Fibroblast of upper back skin (primary cell): ENCODE measurements at places on chromosomes 11 and 22.

- DNase-seq, result no peak
These were observed 31.1 kb downstream of the FAM83F start for GRCh38 chr22:40025856-40026255.

- DNase-seq, result no peak
These were observed 15.8 kb upstream of the TCF20 start for GRCh38 chr22:42286205-42286604.

DNA sequence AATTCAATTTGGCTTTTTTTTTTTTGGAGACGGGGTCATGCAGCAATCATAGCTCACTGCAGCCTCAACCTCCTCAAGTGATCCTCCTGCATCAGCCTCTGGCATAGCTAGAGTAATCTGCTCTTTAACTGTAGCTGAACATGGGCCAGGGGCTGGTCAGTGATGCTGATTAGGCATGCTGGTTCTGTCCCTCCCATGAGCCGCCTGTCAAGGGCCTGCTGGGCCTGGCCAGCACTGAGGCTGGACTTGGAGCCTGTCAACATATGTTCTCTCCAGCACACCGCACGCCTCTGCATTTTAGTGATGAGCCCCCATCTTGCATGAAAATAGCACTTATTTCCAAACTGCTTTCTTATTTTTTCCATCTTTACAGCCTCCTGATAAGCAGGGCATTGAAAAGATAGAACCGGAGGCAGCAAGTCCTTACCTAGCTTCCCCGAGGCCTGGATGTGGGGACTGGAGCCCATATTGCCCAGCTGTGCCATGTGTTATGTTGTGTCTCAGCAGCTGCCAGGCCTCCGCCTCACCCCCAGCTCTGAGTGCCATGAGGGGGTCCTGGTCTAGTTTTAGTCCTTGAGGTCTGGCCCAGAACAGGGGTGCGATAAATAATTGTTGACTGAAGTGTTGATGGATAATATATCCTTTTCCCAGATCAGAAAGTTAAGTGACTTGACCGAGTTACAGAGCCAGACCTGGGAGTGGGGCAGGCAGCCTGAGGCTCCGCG is 80.0 kb downstream of the CTTN start:
- no peak for DNase-seq

DNA sequence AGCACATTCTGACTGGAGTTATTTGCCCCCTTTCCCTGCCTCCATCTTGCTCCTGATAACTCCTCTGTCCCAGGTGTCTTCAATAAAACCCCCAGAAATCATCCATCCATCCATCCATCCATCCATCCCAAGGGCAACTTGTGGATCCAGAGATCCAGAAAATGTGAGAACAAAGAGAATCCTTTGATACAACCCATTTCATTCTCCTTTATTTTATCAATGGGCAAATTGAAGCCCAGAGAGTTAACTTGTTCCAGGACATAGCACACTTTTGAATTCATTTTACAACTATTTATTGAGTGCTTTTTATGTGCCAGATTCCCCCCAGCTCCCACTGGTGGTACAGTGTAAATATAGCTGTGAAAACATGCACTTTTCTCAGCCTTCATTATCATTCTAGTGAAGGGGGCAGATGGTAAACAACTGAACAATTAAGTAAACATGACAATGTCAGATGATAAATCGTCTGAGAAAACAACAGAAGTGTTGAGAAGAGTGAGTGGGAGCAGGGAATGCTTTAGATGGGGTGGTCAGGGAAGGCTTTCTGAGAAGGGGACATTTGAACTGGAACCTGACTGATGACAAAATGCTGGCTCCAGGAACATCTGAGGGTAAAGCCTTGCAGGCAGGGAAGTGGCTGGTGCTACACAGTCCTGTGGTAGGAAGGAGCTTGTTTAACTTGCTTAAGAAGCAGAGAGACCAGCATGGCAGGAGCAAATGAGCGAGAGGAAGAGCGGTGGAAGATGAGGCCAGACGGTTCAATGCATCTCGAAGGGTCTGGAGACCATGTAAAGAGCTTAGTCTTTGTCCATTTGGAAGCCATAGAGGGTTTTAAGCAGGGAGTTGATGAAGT is 80.0 kb upstream of the TIMP3 start:
- DNase-seq, result no peak

- DNase-seq, result no peak
These were observed 29.4 kb downstream of the SLC1A2 start for GRCh38 chr11:35389897-35390465.

DNA sequence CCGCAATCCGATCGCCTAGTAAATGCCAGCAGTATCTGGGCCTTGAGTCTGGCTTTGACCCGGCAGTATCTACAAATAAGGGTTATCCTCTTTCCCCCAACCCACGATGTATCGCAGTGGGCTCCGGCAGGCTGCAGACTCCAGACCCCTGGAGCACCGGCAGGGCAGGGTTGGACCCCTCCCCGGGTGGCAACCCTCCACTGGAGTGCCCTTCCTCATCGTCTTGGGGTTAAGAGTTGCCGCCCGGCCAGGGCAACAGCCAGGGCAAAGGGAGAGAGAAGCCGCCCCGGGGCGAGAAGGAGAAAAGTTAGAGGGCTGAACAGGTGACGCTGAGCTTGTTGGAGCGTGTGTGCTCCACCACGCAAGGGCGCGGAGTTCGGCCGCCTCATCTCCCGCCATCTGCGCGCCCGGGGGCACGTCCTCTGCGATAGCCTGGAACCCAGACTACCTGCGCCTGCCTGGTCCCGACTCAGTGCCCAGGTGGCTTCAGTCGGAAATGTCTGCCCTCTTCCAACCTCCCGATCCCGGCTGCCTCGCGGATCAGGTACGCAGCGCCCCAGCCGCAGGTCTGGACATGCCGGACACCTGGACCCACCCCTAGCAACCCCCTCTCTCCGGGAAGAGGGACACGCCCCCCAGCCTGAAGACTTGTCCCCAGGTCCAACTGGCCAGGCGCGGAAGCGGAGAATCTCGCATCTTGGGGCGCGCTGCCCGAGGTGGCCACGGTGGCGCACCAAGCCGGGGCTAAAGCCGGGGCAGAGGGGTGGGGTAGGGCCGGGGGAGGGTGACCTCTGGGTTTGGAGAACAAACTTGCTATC is 1.2 kb downstream of the DSCAML1 start:
- no peak for DNase-seq

- DNase-seq, result no peak
These were observed 19.7 kb downstream of the SCUBE2 start for GRCh38 chr11:9071692-9072091.

DNA sequence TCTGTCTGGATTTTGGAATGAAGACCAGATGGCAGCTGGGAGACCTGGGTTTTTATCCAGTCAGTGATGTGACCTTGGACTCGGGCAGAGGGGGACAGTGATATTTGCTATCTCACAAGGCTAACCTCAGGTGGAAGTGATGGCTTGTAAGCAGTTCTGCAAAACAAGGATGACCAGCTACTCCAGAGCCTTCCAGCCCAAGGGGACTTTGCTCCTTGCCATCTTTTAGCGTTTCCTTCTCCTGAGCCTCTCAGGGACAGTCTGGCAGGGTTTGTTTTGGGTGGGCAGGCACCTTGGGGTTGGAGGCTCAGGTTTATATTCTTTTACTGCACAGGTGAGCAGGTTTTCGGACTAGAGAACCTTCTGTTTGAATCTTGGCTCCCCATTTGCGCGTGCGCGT is 9.5 kb upstream of the OSBP2 start:
- DNase-seq, result no peak

GRCh38 chr11:76064192-76064591 is 142.1 kb downstream of the WNT11 start:
- DNase-seq, result no peak

- DNase-seq, result peak; percentile 42
These were observed 134.0 kb downstream of the NTM start for GRCh38 chr11:131504199-131504949.

GRCh38 chr11:72543849-72544542 is 109.7 kb upstream of the CLPB start:
- no peak for DNase-seq

DNA sequence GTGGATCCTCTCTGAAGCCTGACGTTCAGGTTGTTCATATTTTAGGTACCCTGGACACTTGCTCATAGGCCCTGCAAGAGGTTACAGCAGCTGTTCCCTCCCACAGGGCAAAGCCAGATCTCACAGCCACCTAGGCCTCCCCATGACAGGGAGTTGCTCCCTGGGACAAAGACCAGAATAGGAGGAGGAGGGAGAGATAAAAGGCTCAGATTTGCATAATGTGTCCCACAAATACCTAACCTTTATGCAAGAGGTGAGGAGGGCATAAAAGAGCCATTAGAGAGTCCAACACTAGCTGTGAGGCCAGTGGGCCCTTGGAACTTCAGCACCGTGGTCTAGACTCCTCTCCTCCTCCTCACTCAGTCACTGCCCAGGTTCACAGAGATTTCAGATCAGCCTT is 33.8 kb downstream of the ZNF280B start:
- no peak for DNase-seq

DNA sequence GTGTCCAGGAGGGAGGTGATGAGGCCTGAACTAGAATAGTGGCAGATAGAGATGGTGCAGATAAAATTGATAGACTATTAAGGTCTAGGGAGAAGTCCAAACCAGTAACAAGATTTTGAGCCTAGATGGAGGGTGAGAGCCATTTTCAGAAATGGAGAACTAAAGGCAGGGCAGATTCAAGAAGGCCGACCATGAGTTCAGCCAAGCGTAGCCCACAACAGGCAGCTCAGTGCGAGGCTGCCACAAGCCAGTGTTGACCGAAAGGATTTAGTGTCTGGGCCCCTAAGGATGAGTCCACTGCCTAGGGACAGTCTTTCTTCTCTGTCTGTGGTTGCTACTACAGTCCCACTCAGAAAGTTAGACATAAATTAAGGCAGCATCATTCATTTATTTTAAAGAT is 51.7 kb downstream of the PPP2R1B start:
- no peak for DNase-seq

GRCh38 chr11:93728792-93729128 is 12.5 kb downstream of the TAF1D start:
- DNase-seq, result no peak

DNA sequence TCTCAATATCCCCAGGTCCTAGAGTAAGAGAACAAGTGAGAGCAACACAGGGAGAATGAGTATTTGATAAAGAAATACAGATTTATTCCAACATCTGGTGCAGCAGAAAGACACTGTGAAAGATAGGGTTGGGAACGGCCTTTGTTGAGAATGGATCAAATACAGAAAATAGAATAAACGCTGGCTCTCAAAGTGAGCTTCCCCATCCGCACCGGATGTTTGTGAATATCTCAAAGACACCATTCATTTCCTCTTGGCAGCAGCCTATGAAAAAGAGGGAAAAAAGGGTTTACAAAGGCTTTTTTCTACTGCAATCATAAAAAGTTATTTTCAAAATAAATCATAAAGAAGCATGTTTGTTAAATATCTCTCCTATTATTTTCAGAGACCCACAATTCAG is 279.3 kb downstream of the CASP12 start:
- DNase-seq, result no peak

- no peak for DNase-seq
These were observed 1088.9 kb upstream of the TENM4 start for GRCh38 chr11:80529726-80530125.

DNA sequence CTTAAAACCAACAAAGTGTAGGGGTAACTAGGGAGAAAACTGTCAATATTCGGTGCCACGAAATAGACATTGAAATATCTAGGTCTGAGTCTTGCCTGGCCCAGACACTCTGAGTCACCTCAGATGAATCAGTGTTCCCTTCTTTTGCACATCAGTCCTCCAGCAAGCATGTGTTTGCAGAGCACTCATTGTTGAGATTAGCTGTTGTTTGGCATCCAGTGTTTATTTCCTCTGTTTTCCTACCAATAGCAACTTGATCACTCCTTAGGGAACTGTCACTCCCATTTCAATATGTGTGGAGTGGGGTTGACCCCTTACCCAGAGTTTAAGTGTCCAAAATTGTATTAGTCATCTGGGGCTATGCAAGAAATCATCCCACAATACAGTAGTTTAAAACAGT is 4.7 kb upstream of the ASCC2 start:
- peak; percentile 74 for DNase-seq

GRCh38 chr11:36622431-36623136 is 24.5 kb upstream of the RAG2 start:
- peak; percentile 51 for DNase-seq

DNA sequence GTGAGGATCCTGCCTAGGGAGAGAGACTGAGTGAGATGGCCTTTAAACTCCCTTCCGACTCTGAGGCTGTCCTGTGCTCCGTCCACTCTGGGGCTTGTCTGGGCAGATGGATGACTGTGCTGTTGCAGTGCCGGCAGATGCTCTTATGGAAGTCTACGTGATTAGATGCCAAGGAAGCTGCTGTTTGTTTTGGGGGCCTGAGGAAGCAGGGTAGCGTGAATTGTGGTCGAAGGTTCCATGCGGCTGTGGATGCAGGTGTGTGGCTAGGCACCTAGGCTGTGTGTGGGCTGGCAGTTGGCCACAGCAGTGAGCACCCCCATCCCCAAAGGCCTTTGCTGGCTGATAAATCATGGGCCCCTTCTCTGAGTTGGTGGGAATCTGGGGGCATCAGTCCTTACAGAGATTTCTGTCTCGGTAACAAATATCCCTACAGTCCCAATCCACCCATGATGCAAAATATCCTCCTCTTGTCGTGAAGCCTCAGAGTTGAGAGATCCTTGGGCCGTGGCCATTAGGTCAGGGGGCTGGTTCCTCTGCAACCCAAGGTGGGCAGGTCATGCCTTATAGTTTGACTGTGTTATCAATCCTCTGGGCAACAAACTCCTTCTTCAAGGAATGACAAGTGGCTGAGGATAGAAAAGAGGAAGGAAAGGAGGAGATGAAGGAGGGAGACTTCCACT is 31.2 kb downstream of the AMPD3 start:
- DNase-seq, result no peak

DNA sequence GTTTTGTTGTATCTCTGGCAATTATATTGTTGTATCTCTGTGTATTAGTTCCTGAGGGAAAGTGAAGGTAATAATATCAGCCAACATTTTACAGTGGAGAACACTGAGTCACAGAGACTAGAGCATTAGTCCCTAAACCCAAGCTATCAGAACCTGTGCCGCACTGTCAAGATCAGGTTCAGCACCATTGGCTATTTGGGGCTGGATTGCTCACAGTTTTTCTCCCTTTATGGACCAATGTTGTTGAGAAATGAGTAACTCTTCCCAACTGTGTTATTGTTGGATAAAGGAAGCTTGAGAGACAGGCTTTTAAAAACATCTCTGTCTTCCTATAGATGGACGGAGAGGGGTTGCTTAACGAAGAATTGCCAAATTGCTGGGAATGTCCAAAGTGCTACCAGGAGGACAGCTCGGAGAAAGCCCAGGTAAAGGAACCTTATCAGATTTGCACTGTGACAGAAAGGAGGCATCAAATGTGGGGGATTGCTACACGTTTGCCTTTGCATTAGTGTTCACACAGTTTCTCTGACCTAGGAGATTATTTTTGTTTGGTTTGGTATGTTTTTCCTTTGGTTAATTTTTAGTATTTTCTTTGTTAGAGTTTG is 18.2 kb upstream of the GRK2 start:
- no peak for DNase-seq

DNA sequence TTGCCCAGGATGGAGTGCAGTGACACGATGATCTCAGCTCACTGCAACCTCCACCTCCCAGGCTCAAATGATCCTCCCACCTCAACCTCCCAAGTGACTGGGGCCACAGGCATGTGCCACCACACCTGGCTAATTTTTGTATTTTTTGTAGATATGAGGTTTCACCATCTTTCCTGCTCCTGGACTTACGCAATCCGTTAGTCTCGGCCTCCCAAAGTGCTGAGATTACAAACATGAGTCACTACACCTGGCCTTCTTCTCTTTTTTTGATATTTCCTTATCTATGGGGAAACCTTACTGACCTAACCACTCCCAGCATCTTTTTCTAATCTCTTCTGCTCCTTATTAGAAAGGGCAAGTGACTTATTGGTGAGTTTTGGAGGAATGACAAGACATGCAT is 121.7 kb upstream of the CHORDC1 start:
- no peak for DNase-seq

GRCh38 chr11:78161962-78162371 is 22.5 kb upstream of the ALG8 start:
- peak; percentile 36 for DNase-seq
